ENCODE measurements at places on chromosomes 7 and 10.

DNA sequence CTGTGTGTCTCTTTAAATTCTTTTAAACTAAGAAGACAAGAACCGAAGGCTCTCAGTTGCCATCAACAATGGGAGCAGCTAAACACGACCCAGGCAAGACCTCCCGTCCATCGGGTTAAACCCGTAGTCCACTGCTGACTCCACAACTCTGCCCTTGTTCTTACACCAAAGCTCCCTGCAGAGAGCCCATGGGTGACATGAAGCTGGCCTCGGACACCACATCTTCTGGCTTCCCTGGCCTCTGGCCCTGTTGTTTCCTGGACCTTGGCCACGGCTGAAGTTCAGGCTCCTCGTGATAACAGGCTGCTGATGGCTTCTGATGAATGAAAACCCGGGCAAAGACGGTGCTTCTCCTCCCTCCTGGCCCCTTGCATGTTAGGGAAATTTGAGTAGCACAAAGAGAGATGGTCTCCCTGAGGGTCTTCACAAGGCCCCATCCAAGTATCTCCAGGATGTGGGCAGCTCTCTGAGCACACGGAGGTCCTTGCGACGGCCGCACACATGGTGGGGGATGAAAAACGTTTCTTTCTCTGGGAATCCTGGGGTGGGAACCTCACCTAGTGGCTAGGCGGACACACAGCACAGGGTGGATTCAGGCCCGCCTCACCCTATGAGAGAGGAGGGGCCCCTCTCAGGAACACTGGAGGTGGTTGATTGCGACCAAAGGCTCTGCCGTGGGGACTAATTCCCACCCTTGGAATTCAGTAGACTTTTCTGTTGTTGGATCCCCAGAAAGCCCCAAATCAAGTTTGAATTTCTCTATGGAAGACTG, 271.1 kb downstream of the ADARB2 start:
- DNase-seq, result no peak

- no peak for DNase-seq
Observed at GRCh38 chr10:3122034-3122433, 50.5 kb downstream of the PITRM1 start.

- DNase-seq, result no peak
Observed at GRCh38 chr10:127836966-127837365, 55.8 kb downstream of the CLRN3 start.

DNA sequence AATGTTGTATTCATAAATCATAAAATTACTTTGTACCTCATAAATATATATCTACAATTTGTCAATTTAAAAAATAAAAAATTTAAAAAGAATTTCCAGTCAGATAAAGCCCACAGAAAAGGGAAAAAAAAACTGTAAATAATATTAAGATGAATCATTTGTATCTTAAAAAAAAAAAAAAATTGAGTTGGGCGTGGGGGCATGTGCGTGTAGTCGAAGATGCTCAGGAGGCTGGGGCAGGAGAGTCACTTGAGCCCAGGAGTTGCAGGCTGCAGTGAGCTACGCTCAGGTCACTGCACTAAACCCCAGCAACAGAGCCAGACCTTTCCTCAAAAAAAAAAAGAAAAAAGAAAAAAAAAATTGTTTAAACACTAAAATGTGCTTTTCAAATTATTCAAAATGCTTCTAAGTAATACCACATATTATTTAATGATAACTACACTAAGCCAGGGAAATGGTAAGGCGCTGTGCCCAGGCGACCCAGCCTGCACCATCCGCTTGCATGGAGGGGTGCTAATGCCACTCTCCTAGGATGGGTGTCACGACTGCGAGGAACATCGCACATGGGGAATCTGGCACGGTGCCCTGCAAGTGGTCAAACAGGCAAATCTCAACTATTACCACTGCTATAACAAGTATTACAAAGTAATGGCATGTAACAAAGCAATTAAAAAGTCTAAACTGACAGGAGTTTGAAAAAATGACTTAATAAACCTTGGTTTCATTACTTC, 15.4 kb downstream of the GLUD1 start:
- no peak for DNase-seq

GRCh38 chr10:107362306-107362705, 197.8 kb upstream of the SORCS1 start:
- DNase-seq, result no peak

DNA sequence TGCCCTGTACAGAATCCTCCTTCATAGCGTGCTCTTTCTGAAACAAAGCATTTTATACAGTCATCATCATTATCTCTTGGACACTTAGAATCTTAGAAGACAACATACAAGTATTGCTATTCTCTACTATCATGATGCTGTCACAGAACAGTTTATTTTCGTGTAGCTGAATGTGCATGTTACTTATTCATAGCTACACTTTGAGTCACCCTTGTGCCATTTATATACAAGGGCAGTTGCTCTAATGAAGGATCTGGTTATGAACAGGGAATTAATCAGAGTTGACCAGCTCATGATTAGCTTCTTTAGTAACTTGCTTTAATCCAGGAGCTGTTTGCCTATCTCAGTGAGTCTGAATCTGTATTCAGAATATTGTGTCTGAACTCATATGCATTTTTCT, 11.2 kb downstream of the CASP2 start:
- DNase-seq, result no peak

GRCh38 chr7:126606331-126606730, 646.4 kb downstream of the GRM8 start:
- no peak for DNase-seq

DNA sequence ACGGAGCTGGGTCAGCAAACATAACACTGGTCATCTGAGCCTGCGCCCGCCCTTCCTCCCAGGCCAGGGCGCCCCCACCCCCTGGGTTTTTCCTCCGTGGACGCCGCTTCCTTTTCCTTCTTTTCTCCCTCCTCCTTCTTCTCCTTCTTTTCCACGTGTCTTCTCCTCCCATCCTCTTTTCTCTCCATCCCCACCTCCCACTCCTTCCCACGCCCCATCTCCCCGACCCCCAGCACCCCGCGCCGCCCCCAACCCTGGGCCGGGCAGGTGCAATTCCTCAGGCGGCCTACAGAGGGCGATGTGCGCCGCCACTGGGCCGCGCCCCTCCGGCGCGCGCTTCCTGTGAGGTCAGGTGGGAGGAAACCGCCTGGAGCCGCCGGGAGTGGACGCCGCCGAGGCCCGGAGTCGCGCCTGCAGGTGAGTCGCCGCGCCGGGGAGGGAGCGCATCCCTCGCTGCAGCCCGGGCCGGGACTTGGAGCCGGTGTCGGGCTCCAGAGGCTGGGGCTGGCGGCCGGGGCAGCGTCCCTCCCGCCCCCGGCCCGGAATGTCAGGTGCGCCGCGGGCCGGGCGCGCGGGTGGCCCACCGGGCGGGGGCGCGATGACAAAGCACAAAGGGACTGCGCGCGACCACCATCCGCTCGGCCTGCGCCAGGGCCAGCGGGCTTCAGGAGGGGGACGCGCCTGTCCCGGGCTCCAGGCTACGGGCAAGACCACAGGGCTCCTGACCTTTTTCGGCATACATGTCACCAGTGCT, at the start of gene FAM241B:
Gene FAM241B, plus strand, starts transcription at position 351 of the 754 bp plus-strand sequence. CDS start 1,497 bp downstream, outside the sequence.
- DNase-seq, result peak; percentile 49

GRCh38 chr10:66365686-66366085, 560.1 kb upstream of the LRRTM3 start:
- DNase-seq, result no peak

DNA sequence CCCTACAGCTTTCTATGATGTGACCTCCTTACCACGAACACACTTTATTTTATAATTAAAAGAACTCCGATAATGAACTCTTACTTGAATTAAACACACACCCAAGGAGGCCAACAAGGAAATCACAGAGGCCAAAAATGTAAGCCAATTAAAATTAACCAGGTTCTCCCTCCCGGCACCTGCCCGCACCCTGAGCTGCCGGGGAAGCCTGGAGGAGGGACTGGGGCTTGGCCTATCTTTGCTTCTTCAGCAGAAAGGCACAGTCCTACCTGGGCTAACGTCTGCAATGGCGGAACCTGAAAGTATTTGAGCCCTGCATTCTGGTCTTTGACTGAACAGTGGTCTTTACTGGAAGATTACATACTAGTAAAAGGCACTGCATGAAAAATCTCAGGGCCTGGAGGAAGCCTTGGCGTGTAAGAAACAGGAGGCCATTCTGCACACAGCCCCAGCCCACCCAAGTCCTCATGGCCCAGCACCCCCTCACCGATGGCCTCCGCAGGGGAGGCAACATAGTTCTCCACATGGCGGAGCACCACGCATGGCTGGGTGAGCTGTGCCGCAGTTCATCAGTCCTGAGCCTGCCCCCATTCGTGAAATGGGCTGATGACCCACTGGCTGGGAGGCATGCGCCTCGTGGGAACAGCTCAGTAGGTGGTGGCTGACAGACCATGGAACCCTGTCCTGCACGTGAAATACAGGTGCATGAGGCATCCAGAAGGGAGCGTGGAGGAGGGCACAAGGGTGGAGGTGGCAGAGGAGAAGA, 173.8 kb downstream of the PARD3 start:
- no peak for DNase-seq

DNA sequence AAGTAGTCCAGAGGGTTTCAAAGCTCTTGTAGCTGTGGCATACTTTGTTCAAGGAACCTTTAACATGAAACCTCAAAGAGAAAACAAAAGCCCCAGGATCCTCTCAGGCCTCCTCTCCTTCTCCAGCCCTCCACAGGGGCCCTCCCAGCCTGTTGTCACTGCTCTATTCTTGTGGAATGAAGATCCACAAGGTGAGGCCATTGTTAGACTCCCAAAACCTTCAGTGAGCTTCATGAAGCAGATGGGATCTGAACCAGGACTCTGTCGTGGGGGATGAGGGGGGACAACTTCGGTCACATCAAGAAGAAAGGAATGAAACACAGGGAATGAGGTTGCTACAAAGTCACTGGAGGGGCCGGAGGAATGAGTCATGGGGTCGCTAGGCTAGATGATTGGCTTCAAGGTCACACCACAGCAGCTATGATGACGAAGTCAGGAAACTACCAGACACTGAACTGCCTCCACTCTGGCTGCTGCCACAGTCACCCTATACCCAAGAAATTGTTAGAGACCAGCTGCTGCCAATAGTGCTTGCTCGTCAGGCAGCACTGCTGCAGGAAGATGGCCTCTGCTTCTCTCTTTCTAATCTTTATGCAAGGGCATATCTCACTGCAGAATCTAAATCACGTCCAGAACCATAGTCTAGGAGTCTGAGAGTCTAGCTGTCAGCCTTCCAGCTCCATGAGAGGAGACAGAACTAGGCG, 208.8 kb downstream of the HIBADH start:
- peak; percentile 21 for DNase-seq

GRCh38 chr10:58143944-58144343, 123.8 kb downstream of the IPMK start:
- no peak for DNase-seq

DNA sequence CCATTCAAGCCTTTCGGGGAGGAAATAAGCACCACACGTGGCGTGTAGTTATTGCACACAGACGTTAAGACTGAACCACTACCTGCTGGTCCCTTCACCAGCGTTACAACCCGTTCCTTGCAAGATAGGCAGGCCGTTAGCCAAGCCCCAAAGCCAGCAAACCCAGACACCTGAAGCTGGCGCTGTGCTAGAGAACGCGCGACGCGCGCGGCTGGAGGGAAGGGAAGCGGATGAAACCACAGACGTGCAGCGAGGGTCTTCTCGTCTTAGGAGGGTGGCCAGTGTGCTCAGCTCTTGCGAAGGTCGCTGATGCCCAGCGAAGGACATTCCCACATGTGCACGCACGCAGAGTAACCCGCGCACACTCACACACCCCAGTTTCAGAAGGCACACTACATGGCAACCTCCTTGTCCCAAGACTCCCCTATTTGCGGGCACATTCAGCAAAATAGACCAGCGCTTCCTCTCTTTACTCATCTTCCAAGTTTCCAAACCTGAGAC, 980 bp downstream of the TMEM26 start:
- no peak for DNase-seq

GRCh38 chr10:127906548-127907377, at the start of gene PTPRE:
PTPRE (plus strand) TSS chr10:127907103; CDS start chr10:128040882, 133,779 bp downstream.
- DNase-seq, result peak; percentile 65

DNA sequence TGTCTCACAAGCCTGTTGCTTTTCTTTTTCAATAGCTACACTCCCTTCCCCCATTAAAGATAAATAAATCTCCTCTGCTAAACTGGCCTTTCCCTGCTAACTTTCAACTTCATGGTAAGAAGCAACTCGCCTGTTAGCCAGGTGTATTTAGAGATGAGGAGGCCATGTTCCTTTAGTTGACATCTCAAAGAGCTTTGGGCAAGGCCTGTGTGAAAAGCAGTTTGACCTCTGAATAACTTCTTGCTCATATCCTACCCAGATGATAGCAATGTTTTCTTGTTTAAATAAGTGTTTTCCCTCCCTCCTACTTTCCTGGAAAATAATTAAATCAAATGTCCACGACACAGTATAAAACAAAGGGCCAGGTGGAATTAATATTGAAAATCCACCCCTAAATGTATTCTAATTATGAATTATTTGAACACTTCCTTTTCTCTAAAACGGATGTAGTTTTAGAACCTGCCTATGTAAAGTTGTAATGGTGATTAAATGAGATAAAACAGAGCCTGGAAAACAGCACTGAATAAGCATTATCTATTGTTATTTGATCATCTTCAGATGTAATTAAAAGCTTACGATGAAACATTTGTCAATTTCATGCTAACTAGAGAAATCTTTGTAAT, 78.5 kb downstream of the HGF start:
- no peak for DNase-seq
